Renal pelvis (tissue), 12 donors: ENCODE measurements at places on chromosomes 6 and 20.

GRCh38 chr20:22425344-22426295, 158.8 kb downstream of the FOXA2 start:
- no peak for DNase-seq

- DNase-seq: no peak
Measured at GRCh38 chr6:53579338-53579737, 34.4 kb upstream of the GCLC start.

- DNase-seq: no peak
Measured at GRCh38 chr6:28425944-28426541, 17.2 kb downstream of the ZSCAN23 start.

- no peak for DNase-seq
Measured at GRCh38 chr6:82022614-82023129, 224.9 kb downstream of the IBTK start.

DNA sequence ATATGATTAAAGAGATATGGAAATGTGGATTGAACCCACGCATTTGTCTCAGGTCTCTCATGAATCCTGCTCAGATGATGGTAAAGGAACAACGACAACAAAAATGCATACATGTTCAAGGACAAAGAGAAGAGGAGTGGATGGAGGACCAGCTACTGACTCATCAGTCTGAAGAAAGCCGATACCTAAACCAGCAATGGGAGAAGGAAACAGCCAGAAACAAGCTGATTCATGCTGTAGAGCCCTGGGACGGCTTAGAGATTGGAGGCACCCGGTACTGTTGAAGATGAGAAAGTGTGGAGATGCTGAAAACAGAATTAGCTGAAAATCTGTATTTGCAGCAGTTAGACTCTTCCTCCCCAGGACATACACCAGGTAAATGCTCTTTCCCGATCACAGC, 14.4 kb upstream of the RIPPLY2 start:
- DNase-seq: no peak

DNA sequence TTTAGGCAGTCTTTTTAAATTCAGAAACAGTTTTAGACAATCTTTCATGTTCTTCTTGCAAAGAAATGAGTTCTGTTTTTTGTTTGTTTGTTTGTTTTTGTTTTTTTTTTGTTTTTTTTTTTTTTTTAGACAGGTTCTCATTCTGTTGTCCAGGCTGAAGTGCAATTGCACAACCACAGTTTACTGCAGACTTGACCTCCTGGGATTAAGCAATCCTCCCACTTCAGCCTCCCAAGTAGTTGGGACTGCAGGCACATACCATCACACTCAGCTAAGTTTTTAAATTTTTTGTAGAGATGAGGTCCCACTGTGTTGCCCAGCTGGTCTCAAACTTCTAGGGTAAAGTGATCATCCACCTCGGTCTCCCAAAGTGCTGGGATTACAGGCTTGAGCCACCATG, 96.2 kb downstream of the OTOR start:
- no peak for DNase-seq

GRCh38 chr20:7985916-7986315, 33.6 kb downstream of the TMX4 start:
- no peak for DNase-seq

- DNase-seq: no peak
Measured at GRCh38 chr6:14280006-14280510, 162.5 kb downstream of the CD83 start.

DNA sequence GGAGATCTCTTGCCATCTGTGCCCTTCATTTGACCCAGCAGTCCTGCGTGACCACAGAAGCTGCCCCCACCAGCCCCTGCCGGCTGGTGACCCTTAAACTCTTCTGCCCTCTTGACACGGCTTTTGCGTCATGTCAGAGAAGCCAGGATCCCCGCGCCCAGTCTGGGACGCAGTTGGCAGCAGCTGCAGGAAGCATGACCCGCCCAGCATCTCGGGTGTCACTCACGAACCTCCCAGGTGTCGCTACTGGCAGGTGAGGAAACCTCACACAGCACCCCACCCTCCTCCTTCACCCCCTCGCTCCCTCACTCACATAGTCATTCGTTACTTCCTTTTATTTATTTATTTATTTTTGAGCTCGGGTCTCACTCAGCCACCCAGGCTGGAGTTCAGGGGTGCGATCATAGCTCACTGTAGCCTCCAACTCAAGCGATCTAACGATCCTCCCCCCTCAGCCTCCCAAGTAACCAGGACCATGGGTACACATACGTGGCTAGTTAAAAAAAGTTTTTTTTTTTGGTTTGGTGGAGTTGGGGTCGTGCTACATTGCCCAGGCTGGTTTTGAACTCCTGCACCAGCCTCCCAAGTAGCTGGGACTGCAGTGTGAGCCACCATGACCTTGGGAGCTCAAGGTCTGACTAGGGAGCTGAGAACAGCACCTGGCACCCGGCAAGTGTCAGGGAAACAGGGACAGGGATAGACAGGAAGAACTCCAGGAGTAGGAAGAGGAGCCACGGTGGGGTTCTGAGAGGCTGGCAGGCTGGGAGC, 14.1 kb upstream of the SPDEF start:
- no peak for DNase-seq

GRCh38 chr20:33788351-33789049, 22.6 kb upstream of the CHMP4B start:
- no peak for DNase-seq

DNA sequence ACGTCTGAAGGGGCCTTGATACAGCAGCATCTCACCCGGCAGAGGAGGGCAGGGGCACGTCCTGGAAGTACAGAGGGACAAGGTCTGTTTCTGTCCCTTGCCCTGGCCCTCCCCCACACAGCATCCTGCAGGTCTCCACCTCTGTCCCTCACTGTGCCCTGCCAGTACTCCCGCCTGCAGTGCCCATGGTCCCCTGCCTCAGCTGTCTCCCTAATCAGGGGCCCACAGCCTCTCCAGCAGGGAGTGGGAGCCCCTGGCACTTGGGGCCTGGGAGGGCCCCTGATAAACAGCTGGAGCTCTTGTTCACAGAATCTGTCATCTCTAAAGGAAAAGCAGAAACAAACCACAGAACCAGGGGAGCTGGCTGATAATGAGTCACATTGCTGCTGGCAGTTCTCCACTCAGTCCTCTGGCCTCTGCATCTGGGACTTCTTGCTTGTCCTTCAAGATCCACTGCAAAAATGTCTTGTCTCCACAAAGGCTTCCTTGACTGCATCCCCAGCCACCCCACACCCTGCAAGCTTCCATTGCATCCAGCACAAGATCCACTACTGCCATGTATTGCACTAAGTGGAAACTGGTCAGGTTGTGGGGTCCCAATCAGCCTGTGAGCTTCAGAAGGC, 33.2 kb upstream of the TAF8 start:
- no peak for DNase-seq
